ENCODE measurements at places on chromosomes 5 and 9.

DNA sequence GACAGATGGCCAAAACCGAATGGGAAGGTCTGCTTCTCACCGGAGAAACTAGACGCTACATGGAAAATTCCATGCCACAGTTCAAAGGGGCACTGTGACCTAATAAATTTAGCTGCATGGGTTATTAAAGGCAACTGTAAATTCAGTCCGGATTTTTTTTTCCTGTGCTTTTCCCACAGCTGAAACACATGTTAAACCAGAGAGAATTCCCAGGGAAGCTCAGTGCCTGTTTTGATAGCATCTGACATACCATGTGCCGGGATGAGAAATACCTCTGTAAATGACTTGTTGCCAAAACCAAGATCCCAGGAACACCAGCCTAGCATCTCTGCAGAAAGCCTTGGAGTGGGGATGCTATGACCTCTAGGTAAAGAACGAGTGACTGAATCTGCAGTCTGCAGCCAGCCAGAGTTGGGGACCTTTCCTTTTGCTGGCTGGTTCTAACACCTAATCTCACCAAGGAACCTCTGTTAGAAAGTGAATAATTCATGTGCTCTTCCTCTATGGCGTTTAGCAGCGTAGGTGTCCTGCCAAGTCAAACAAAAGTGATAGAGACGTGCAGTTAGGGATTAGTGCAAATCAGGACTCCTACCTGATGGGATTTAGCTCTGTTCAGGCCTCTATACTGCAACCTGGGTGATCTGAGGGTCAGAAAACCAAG is 77.9 kb downstream of the SLIT3 start:
- no peak for DNase-seq

DNA sequence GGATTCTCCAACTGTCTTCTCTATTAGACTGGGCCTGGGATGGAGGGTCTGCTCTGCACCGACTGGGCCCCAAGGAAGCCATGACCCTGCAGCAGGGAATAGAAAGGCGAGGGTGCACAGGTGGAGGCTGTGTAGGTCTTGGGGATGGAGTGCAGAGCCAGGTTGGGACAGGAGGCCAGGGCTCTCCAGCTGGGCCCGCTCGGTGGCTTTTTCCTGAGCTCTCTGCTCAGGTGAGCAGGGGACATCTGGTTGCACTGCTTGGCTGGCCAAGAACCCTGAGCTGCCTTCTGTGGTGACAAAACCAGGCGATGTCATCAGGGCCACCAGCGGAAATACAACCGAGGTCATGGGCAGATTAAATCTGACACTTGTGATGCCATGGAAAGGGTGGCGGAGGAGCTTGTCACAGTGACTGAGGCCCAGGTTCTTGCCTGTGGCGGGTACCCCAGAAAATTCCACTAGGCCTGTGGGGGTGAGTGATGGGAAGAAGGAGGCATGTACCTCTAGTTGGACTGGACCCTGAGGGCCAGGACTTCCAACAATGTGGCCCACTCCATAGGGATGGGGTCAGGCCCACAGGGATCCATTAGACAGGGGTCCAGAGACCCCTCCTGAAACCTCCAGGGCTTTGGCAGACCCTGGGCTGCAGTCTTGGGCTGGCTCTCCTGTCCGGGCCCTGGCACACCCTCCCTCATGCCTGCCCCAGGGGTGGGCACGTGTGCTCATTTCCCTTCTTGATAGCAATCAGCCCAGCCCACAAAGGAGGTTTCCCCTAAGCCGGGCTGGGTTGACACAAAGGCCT is 4.4 kb upstream of the IL3 start:
- no peak for DNase-seq

DNA sequence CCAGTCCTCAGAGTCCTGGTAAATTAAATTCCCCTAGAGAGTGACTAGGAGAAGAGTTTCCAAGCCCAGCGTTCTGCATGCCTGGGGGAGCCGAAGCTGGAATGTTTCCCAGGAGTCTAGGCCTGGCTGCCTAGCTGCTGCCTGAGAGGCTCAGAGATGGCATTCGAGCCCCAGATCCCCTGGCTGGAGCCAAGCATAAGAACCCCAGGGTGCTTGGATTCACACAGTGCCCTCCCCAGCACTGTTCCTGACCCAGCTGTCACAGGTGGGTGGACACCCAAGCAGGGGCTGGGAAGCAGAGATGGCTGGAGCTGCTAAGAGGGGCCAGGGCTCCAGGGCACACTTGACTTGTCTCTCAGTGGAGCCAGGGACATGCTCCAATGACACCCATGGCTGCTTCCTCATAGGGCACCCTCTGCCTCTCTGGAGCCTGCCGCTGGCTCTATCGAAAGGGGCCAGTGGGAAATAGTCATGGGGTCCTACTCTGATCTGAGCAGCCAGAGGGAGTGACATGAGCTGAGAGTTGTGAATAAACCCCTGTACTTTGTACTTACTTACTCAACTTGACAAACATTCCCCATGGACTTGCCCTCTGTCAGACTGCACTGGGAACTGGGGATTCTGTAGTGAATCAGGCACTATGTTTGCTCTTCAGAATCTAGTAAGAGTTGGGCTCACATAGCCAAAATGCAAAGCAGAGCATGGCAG is 62.6 kb upstream of the XPA start:
- DNase-seq, result no peak

GRCh38 chr9:95648225-95648624 is 131.5 kb upstream of the PTCH1 start:
- DNase-seq, result no peak

DNA sequence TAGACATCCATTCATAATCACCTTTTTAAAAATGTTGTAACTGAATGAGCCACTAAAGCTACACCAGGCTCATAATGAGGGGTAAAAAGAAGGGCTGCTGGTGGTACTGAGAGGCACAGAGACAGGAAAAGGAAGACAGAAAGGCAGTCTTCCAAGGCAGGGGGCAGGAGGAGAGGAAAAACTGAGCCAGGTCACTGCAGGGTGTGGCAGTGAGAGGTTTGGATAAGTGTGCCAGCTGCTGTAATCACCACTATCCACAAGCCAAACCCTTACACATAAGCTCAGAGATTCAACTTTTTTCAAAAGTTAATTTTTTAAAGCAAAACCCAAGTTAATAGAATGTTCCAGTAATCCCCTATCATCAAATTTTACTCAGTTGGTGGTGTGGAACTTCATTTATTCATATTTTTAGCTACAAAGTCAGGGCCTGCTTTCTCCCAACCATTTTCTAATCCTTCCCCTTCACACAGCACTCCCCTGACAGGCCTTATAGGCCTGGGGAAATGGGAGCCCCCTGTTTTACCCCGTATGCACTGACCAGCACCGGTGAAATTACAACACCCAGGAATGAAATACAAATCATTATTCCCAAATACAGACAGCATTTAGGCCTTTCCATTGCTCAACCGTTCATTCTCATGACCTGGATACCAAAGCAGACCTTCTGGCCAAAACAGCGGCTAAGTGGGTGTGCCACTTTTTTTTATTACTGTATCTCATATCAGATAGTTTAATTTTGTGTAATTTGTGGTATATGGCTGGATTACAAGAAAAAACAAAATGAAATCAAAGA is 76.3 kb downstream of the EFNA5 start:
- DNase-seq, result no peak

- DNase-seq, result no peak
Observed at GRCh38 chr5:15254607-15255006, 245.4 kb upstream of the FBXL7 start.

- no peak for DNase-seq
Observed at GRCh38 chr9:104088416-104088815, 5.7 kb upstream of the SMC2 start.

DNA sequence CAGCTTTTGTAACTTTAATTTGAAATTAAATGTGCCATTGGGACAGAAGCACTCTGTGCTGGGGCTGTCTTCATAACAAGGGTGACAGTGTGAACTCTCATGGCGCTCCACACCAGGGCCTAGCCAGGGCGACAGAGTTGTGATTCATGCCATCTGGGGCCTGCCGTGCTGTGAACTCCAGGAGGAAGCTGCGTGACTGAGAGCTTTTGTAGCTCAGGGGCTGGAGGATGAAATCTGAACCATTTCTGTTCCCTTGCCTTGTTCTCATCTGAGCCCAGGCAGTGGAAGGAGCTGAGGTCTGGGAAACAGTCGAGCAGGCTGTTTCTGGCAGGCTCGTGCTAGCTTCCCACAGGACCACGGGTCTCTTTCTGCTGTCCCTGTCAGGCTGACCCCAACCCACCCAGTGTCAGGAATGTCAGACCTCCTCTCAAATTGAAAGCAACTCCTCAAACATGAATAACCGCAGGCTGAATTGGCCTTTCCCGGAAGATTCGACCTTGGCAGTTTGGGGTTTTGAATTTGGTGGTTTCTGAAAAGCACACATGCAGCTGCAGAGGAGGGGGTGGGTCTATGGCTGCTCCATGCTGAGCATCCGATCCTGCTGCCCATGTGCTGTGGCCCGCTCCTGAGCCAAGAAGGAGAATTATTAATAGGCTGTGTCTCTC is 69.2 kb upstream of the RPS23 start:
- DNase-seq, result no peak

- DNase-seq, result no peak
Observed at GRCh38 chr5:149486726-149487635, 64.3 kb downstream of the CSNK1A1 start.

DNA sequence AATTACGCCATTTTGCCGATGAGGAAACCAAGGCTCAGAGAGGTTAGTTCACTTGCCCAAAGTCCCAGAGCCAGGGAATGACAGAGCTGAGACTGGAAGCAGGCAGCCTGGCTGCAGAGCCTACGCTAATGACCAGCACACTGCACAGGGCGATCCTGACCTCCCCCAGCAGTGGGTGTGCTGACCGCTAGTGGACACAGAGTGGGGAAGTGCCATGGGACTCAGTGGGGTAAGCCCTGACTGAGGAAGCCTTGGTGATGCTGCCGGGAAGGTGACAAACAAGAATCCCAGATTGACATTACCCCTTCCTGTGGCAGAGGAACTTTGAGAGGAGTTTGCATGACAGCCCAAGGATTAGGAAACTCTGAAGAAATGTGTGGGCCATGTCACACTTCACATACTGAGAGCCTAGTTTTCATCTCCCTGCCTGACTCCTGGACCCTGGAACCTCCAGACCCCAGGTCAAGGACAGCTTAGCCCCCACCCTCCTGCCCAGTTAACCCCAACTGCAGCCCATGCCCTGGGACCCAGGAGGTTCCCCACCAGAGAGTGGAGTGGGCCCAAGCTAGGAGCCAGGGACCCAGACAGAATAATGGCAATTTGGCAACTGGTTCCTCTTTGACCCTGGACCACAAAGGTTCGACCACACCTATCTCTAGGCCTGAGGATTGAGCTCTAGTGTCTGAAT is 19.7 kb upstream of the CSF1R start:
- DNase-seq, result no peak

- no peak for DNase-seq
Observed at GRCh38 chr5:138350563-138350890, 2.0 kb upstream of the KDM3B start.

GRCh38 chr5:75091597-75091996 is 39.2 kb upstream of the GCNT4 start:
- DNase-seq, result no peak

DNA sequence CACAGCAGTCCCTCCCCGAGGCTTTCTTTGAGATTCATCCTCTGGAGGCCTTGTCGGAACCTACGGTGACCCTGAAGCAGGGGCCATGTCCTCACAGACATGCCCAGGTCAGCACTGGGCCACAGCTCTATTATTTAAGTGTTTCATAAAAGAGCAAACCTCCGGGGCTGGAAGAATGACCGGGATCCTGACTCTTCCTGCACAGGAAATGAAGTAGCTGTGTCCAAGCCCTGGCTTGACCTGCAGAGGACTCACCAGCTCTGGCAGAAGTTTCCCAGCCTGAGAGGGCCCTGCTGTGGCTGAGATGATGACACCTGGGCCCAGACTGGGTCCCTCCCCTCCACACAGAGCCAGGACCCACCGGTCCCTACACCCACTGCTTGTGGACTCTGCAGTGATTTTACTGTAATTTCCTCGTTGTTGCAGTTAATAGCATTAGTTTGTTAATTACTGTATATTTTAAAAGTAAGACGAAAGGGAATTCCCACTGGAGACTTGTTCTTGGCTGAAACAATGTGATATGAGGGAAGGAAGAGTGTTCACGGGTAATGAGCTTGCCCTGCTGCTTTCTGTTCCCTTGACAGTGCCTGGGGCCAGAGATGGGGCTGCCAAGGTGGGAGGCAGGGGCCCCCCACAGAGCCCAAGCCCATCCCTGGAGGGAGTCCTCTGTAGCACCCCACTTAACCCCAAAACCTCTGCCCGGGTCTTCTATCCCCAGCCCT is 72.2 kb downstream of the PCDH1 start:
- DNase-seq, result no peak

DNA sequence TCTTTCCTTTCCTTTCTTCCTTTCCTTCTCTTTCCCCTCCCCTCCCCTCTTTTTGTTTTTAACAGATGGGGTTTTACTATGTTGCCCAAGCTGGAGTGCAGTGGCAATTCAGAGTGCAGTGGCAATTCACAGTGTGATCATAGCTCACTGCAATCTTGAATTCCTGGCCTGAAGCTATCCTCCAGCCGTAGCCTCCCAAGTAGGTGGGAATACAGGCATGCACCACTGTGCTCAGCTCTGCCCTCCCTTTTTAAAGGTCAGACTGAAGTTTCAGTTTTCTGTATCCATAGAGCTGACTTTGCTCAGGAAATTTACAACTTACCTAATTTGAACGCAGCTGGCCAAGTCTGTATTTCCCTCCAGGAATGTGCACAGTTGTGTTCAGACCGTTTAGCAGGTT is 696 bp downstream of the CCL28 start:
- DNase-seq, result no peak

GRCh38 chr9:22401671-22402070 is 45.0 kb upstream of the DMRTA1 start:
- DNase-seq, result no peak

GRCh38 chr9:81823672-81824554 is 104.3 kb upstream of the SPATA31D4 start:
- DNase-seq, result no peak

GRCh38 chr5:40052808-40053207 is 626.9 kb upstream of the PTGER4 start:
- no peak for DNase-seq

- DNase-seq, result no peak
Observed at GRCh38 chr9:101465326-101465915, 29.8 kb upstream of the ALDOB start.

DNA sequence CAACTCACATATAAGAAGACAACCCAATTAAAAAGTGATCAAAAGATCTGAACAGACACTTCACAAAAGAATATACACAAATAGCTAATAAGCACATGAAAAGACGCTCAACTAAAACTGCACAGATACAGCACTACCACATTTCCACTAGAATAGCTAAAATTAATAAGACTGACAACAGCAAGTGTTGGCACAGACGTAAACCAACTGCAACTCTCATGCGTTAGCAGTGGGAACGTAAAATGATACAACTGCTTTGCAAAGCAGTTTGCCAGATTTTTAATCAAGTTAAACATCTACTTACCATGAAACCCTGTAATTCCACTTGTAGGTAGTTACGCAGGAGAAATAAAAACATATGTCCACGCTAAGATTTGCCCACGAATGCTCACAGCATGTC is 9.0 kb downstream of the SEMA4D start:
- DNase-seq, result no peak

GRCh38 chr5:150217873-150218692 is 28.2 kb downstream of the SLC6A7 start:
- peak; percentile 79 for DNase-seq
